ENCODE measurements at places on chromosomes 4 and X.
A peak's percentile ranks its signal among the peaks of the same experiment; 100 is the strongest.

- no peak for DNase-seq
Observed at GRCh38 chr4:6964858-6965257, 55.2 kb downstream of the TBC1D14 start.

DNA sequence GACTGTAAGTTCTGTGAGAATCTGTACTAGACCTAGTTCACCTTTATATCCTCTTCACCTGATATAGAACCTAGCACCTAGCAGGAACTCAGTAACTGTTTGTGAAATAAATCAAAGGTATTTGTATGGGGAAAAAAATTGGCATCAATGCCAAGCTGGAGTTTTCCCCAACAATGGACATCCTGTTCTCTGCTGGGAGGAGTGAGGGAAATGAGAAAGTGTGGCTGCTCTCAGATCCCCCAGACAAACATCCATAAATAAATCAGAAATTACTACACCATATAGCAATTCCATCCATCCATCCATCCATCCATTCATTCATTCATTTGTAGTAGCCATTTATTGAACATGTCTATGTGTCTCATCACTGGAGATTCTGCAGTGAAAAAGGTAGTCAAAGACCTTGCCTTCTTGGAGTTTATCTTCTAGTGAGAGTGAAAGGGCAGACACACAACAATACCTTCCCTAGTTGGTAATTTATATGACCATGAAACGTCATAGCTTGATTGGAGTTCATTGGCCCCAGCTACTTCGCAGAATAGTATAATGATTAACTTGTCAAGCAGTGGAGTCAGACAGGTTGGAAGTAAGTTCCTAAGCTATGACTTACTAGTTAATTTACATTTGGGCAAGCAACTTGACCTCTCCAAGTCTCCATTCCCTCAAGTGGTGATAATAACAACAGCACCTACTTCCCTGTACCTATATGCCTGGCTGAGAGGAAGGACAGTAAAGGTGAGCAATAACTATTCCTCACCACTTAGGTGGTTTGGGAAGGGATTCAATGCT lies 98.7 kb upstream of the KIT start:
- no peak for DNase-seq

GRCh38 chrX:124791492-124792095 lies 445.2 kb downstream of the SH2D1A start:
- no peak for DNase-seq

DNA sequence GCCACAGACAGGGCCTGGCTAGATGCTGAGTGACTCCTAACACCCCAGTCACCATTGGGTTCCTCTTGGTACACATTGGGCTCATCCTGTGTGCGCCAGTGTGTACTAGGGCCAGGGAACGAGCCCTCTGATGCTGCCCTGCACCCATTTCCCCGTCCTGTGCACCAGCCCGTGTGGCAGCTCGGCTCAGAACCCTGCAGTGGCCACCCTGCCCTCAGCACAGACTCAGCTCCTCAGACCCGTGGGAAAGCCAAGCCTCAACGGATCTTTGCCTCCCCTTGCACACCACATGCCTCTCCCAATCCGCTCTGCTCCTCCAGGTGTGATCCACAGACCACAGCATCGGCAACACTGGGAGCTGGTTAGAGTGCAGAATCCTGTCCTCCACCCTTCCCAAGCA lies 38.6 kb downstream of the EVC start:
- DNase-seq = no peak

DNA sequence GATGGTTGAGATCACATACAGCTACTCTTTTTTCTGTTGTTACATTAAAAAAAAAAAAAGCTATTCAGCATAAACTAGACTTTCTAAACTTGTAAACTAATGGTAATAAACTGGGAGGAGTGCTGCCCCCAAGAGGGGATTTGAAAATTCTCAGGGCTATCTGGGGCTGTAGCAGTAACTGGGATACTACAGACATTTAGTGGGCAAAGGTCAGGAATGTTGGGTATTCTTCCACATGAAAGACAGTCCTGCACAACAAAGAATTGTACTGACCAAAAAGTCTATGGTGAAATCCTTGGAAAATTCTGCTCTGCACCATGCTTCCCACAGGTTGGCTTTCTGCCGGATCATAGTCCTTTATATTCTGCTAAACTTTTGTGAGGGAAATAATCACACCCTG lies 232.6 kb upstream of the BOD1L1 start:
- peak; percentile 36 for DNase-seq

- no peak for DNase-seq
Observed at GRCh38 chr4:105878668-105879067, 16.6 kb upstream of the NPNT start.

DNA sequence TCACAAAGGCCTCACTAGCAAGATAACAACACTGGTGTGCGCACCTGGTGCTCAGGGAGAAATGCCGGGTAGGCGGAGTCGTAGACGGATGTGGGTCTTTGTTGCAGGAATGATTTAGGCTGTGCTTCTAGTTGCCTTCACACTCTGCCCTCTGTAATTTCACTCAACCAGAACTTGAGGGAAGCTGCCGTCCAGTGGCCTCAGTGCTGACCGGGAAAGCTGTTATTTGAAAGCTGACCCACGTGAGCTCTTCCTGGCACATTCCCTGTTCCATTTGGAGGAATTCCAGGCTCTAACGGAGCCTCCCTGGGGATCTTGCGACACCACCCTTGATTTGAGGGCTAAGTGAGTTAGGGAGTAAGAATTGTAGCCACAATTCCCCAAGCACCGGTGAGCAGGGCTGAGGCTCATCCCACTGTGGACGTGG lies 15.9 kb downstream of the SH3TC1 start:
- DNase-seq = no peak

All from Caco-2 (cell line).